ENCODE measurements at places on chromosomes 2 and 18.
A peak's percentile ranks its signal among the peaks of the same experiment; 100 is the strongest.

- DNase-seq: no peak
Measured at GRCh38 chr2:122800781-122801180, 1045.3 kb downstream of the TSN start.

DNA sequence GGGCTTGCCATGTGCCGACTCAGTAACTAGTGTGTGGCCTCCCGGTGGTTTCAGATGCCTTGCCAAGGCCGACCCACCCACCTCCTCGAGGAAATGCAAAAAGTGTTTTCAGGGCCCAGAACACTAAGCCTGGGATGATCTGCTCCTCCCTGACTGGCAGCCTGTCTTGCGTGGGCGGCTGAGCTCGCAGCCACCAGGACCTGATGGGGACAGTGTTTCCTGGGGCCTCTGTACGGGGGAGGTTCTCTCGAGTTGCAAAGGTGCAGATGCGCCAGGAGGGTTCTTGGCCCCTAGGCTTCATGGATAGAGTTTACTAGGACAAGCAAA is 85.2 kb downstream of the GLI2 start:
- no peak for DNase-seq

DNA sequence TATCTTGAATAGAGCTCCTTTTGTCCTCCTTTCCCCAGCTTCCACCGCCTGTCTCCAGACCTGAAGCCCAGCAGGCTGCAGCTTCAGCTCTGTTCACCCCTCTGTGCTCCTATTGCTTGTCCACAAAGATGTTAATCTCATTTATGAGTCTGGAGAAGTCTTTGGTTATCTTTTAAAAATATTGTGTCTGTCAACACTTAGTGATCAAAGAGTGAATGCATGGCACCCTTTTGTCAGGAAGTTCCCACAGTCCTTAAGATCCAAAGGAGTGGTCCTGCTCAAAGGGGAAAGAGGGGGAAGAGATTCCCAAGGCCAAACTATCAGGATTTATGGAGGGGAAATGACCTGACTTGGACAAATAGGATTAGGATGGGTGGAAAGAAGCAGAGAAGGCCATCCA is 118.9 kb downstream of the ACAA2 start:
- DNase-seq: no peak

- DNase-seq: no peak
Measured at GRCh38 chr2:238940806-238941205, 92.9 kb downstream of the TWIST2 start.

DNA sequence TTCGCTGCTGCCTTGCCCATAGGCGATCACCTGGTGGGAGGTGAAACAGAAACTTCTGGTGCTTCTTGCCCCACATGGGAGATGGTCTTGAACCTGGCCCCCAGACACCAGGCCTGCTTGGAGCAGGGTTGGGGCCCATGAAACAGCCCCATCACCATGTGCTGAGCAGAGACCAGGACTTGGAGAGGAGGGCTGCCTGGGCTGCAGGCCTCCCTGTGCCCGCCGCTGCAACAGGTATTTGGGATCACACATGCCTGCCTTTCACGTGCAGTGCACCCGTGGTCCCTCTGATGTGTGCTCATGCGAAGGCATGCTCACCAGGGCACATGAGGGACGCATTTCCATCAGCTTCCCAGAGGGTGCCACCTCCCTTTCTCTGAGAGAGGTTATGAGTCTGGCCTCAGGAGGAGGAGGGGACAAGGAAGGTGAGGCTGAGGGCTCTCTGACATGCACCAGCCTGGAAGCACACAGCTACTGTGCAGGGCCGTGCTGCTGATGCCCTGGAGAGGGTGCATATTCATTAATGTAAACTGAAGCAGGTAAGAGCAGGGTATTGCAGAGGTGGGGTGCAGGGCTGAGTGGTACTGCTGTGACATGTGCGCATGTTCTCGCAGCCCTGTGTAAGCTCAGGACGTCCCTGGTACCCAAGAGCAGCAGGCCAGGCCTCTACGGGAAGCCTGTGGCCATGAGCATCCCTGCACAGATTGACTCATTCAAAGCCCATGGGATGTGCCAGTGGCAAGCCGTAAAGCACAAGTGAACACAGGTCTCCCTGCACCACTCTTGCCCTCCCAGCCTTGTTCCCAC is 4.2 kb upstream of the OXER1 start:
- no peak for DNase-seq

- no peak for DNase-seq
Measured at GRCh38 chr2:176650838-176651555, 381.8 kb downstream of the MTX2 start.

- no peak for DNase-seq
Measured at GRCh38 chr2:20210462-20210861, 14.5 kb downstream of the SDC1 start.

GRCh38 chr2:217654168-217654567 is 348.6 kb downstream of the TNS1 start:
- DNase-seq: no peak

DNA sequence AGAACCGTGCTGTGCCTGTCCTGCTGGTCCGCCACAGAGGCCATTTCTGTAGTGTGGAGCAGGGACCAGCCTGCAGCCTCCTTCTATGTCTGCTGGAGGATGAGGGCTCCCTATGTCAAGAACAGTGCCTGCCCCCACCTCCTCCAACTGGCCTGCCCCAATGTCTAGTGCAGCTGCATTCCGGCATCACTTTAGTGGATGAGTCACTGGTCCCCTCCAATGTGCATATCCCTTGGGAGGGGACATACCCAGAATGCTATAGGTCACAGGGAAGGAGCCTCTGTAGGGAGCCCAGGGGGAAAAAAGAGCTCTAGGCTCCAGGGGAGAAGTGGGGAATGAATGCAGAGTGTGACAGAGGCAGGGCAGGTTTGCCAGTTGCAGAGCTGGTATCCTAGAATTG is 219.6 kb downstream of the CELF4 start:
- no peak for DNase-seq

- no peak for DNase-seq
Measured at GRCh38 chr2:156343940-156344301, 11.4 kb upstream of the NR4A2 start.

- no peak for DNase-seq
Measured at GRCh38 chr2:74357627-74358026, 14.4 kb upstream of the SLC4A5 start.

DNA sequence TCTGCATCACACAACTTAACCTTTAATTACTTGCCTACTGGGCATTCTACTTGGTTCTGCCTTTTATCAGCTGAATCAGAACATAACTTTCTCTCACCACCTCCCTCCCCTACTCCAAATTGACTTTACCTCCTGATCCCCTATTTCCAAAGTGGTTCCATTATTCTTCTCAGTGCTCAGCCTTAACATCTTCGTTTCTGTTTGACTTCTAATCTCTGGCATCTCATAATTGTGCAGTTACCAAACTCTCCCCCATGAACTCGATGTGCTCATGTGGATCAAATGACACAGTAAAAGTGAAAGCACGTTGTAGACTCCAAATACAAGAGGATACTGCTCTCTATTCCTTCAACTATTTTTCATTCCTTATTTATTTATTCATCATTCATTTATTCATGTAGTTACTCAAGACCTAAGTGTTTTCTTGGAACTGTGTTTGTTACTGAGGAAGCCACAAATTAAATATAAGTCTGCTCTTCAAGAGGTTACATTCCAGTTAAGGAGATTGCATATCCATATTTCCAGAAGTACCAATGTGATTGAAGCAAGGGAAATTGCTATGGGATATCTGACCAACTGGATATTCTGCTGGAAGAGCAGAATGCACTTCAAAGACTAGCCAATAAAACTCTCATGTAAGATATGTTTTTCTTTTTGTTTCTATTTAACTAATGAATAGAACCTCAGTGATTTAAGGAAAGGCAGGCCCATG is 158.8 kb downstream of the TMEFF2 start:
- no peak for DNase-seq

GRCh38 chr2:236369661-236370062 is 105.5 kb upstream of the ASB18 start:
- DNase-seq: no peak

GRCh38 chr18:3584897-3585460 is 135.0 kb downstream of the TGIF1 start:
- no peak for DNase-seq

GRCh38 chr2:121617042-121617599 is 32.1 kb downstream of the CLASP1 start:
- no peak for DNase-seq

DNA sequence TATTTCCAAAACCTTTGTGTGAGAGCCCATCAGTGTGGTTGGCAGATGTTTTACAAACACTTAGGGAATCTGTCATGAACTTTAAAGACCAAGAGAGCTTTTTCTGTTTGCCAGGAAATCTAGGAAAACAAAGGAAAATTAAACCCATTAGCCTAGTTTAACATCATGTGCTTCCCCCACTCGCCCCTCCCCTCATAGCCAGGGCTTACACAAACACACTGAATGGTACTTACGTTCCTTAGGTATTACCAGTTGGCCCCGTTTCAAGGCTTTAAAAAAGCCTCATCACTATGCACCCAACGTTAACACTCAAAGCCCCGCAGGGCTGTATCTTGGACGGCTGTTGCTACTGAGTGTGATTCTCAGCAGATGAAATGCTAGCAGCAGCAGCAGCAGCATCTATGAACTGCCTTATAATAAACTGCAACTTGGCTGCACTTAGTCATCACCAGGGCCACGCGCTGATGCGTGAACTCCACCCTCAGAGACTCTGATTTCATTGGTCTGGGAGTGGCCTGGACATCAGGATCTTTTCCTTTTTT is 20.1 kb upstream of the TTC39C start:
- DNase-seq: peak; percentile 76

DNA sequence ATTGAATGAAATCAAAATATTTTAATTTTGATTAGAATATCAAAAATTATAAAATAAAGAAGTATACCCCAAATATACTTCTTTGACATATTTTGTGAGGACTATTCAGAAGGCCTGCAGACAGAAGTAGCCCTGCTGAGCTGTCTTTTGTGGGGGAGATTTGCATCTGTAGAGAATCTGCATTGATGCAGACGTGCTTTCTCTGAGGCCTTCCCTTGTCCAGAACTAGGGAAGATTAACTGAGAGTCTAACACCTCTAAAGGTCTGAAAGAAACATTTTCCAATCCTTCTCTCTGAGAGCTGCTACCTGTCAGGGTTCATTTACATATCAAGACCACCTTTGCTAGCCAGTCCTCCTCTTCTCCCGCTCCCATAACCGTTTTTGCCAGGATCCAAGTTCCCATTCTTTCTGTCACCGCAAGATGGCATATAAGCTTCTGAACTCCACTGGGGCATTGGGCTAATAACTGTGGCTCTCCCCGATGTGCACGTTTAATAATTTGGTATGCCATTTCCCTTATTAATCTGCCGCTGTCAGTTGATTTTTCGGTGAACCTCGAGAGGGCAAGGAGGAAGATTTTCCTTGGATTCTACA is 510.4 kb upstream of the CNTNAP5 start:
- DNase-seq: peak; percentile 49

- DNase-seq: no peak
Measured at GRCh38 chr2:231144896-231145295, 20.1 kb upstream of the HTR2B start.

- DNase-seq: no peak
Measured at GRCh38 chr2:9430316-9431293, 7.2 kb downstream of the CPSF3 start.

DNA sequence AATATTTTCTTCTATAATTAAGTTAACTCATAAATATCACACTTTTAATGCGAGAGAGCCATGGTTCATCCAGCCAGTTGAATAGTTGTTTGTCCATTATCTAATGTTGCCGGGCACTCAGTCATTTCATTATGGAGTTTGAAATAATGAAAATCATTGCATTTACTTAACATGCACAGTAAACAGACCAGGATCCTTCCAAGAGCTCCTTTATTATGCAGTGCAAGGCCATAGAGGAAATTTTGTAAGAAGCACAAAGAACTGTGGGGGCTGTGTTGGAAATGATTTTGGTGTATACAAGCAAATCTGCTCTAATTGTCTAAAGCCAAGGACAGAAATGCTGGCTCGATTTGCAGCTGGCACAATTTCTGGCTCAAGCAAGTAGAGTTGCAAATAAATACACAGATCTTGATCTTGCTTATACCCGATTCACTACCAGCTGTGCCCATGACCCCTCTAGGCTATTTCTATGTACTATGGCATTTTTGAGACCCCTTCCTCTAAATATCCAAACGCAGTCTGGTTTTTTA is 400.3 kb upstream of the HNRNPA3 start:
- DNase-seq: no peak

DNA sequence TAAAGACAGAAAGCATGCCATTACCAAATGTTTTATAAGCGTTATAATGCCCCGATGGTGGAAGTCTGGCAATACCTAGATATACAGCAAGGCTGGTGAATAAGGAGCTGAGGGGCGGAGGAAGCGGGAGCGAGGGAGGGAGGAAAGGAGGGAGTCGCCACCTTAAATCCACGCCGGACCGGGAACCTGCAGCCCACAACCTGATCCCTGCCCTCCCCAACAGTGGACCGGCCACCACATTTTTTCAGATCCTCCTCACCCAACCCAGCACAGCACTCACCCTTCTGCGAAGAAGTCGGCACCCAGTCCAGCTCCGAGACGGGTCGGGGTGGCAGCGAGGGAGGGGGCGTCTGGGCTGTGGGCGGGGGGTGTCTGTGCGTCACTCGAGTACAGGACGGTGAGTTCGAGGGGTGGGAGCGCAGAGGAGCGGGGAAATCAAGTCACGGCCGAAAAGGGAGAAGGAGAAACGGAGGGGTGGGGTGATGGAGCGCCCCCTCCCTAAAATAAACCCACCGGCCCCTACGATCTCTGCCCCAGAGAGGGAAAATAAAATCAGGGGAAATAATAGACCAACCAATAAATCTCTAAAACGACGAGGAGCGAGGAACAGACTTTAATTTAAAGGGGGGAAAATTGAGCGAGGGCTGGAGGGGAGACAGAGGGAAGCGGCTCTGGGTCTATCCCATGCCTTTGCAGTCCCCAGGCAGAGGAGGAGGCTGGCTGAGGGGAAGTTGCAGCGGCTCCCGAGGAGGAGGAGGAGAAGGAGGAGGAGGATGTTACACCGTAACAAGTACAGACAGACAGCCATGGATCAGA is 96.5 kb upstream of the SERTAD2 start:
- peak; percentile 34 for DNase-seq

DNA sequence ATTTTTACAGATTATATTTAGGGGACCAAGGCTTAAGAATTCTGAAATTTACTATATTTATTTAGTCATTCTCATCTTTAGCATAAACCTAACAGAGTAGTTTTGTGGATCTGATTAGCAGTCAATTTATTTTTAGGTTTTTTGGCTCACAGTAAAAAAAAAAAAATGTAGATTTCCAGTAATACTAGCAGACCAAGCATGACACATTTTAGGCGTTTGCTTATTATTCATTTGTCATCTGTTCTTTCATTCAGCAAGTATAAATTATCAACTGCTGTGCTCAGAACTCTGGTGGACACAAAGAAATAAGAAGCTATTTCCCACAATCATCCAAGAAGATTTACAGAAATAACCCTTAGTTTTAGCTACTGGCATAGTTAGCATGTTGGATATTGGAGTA is 20.6 kb downstream of the PDE1A start:
- no peak for DNase-seq

All from NCI-H2171 treated with DMSO at 0.1 percent for 48 hours (cell line).